ENCODE measurements at places on chromosomes 1 and 21.

GRCh38 chr21:22342889-22343288 is 1344.7 kb downstream of the NCAM2 start:
- no peak for DNase-seq

GRCh38 chr1:4970532-4970931 is 316.1 kb downstream of the AJAP1 start:
- DNase-seq = no peak

DNA sequence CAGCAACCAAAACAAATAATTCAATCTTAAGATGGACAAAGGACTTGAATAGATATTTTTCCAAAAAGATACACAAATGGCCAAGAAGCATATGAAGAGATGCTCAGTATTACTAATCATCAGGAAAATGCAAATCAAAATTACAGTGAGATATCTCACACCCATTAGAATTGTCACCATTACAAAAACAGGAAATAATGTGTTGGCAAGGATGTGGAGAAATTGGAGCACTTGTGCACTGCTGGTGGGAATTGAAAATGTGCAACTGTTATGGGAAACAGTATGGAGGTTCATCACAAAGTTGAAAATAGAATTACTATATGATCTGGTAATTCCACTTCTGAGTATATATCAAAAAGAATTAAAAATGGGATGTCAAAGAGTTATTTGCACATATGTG is 83.2 kb downstream of the SH3GLB1 start:
- DNase-seq = no peak

- no peak for DNase-seq
These were observed 43.1 kb downstream of the FOXO6 start for GRCh38 chr1:41404308-41404761.

DNA sequence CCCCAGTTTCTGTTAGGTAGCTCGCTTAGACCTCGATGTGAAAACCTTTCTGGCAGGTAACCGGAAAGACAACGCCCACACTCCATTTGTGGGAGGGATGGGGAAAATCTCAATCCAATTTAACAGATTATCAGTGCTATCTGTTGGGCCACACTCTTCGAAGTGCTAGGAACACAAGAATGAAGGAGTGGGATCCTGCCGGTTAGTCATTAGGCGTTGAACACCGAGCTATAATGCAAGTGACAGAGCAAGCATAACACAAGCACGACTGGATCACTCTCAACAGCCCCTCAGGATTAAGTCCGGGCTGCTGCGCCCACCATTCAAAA is 531 bp downstream of the SNIP1 start:
- DNase-seq = no peak
